ENCODE measurements at places on chromosomes 1 and 21. TPM values are rescaled to one million over a fixed set of nuclear protein-coding genes. Genes with fewer than 3 reads are reported as not detected.

The PATJ gene
- total RNA-seq, result 30.0 TPM

The OR2G6 gene
- total RNA-seq, result not detected

The RUNX3 gene
- 2.0 TPM for total RNA-seq

The LCE3E gene
- not detected for total RNA-seq

The CASQ1 gene
- 1.1 TPM for total RNA-seq

The LEPR gene
- total RNA-seq, result 138 TPM

The FCER1G gene
- 43.9 TPM for total RNA-seq

The WDR77 gene
- total RNA-seq, result 16.4 TPM

The PRAMEF15 gene
- not detected for total RNA-seq

The OPRD1 gene
- total RNA-seq, result not detected

The LCE1B gene
- total RNA-seq, result not detected

Measured in sciatic nerve (tissue), 2 donors.